ENCODE measurements at places on chromosomes 13 and 19.

GRCh38 chr13:74651121-74651520, 516.9 kb upstream of the KLF12 start:
- no peak for DNase-seq

GRCh38 chr19:33273881-33274662, 28.3 kb downstream of the CEBPA start:
- DNase-seq: no peak

DNA sequence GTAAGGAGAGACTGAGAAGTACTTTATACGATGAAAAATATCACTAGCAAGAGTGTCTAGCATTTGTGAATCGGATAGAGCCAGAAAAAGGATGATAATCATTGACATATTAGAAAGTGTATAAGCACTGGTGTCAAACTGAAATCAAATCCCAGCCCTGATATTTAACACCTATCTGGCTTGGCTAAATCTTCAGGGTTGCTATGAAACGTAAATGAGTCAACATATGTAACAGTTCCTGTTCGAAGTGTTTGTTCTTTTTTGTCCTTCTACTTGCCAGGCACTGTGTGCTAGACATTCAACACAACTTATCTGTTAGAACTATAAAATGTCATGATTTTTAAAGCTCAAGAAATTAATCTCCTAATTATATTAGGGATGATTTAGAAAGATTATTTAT, 40.8 kb downstream of the SERPINE3 start:
- DNase-seq: no peak

DNA sequence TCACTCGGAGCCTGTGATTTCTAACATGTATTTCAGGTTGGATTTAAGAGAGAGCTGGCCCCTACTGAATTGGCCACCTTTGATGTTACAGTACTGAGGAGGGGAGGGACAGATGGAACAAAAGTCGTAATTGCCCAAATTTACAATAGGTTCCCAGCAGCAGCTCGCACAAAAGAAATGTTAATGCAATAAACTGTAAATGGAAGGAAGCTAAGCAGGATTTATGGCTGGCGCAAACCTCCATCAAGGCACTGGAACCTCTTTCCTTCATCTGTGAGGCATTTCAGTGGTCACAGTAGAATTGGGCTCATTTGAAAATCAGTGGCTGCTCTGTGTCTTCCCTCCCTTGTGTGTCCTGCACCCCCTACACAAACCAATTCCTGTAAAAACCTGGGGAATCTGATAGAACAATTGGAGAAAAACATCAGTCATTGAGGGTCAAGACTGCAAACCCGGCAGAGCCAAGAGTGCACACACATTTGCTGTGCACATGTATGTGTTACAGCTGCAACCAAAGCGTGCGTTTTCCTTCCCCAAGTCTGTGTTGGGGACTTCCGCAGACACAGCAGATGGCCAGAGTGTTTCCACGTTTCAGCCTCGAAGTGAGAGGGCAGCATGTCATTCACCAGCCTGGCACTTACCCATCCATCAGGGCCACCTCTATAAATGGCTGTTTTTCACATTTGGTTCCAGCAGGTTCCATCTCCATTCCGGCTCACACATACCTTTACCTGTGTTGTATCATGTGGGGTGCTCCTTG, 192.8 kb downstream of the TM9SF2 start:
- DNase-seq: no peak

DNA sequence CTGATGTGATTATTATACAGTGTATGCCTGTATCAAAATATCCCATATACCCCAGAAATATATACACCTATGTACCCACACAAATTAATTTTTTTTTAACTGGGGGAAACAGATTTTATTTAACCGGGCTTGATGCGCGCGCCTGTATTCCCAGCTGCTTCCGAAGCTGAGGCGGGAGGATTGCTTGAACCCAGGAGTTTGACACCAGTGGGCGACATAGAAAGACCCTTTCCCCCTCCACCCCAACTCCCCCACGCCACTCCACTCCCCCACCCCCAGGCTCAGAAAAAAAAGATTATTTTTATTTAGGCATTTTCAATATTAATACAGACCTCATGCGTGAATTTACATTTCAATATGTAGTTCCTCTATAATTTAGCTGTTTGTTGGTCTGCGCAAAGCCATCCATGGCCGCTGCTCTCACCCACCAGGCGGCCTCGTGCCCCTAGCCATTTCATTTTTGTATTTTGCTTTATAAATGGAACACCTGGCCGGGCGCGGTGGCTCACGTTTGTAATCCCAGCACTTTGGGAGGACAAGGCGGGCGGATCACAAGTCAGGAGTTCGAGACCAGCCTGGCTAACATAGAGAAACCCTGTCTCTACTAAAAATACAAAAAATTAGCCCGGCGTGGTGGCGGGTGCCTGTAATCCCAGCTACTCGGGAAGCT, 836 bp upstream of the VPS36 start:
- DNase-seq: no peak

DNA sequence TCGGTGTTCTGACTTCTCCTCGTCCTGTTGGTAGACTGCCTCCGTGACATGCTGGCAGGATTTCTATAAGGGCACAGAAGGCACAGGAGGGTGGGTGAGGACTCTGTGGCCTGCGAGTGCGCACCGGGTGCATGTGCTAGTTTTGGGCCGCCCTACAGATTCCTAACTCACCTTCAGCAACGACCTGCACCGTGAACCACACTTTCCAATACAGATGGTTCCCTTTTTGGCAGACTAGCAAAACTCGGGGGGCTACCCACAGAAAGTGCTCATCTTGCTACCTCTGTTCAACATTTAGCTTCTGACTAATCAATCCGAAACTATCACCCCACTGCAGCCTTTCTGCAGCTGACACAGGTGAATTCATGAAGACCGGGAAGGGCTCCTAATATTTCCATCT, 14.1 kb upstream of the AMER2 start:
- no peak for DNase-seq

DNA sequence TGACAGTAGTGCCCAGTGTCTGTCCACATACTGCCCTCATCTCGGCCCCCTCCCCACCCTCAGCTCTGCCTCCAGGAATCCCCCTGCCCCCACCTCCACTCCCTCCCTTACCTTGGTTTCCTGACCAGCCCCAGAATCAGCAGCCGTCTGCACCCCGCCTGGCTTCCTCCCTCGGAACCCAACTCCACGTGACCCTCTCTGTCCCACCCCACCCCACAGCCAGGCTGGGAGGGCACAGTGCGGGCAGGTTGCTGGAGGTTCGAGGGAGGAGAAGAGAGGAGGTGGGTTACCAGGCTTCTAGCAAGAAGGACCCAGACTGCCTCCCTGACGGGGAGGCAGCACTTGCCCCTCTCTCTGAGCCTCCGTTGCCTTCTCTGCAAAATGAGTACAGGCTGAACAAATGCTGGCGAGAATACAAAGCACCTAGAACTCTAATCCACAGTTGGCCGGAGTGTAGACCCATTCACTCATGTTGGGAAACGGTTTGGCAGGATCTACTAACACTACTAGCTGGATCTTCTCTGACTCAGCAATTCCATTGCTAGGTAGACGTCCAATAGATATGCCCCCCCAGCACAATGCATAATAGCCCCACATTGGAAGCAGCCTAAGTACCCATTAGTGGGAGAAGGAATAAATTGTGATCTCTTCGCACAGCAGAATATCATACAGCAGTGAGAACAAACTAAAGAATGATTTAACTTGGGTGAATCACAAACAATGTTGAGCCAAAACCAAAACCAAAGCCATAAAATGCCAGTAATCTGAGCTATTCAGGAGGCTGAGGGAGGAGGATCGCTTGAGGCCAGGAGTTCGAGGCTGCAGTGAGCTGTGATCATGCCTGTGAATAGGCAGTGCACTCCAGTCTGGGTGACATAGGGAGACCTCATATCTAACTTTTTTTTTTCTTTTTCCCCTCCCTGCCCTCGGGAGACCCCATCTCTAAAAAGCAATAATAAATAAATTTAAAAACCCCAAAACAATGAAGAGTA, at the start of gene RASAL3:
RASAL3 (minus strand) TSS at position 151 of the 992 bp plus-strand sequence. CDS start 186 bp downstream, outside the sequence.
- peak; percentile 56 for DNase-seq

GRCh38 chr13:63840551-63841421, 2425.1 kb upstream of the PCDH20 start:
- DNase-seq: no peak

DNA sequence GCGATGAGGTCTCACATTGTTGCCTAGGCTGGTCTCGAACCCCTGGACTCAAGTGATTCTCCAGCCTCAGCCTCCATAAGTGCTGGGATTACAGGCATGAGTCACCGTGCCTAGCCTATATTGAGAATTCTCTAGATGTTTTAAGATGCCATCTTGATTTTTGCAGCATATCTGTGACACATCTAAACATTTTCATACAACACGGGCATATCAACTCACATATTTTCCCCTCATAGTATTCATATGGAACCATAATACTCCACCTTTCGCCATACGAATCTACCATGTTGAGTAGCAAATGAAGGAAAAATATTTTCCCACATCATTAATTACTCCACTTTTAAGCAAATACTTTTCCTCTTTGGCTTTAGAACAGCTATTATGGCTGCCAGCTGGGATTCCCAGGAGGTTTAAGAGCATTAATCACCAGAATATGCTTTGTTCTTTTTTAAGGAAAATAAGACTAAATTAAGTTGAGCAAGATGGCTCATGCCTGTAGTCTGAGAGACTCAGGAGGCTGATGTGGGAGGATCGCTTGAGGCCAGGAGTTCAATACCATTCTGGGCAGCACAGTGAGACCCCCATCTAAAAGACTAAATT, 56.9 kb upstream of the GTF2F2 start:
- no peak for DNase-seq

DNA sequence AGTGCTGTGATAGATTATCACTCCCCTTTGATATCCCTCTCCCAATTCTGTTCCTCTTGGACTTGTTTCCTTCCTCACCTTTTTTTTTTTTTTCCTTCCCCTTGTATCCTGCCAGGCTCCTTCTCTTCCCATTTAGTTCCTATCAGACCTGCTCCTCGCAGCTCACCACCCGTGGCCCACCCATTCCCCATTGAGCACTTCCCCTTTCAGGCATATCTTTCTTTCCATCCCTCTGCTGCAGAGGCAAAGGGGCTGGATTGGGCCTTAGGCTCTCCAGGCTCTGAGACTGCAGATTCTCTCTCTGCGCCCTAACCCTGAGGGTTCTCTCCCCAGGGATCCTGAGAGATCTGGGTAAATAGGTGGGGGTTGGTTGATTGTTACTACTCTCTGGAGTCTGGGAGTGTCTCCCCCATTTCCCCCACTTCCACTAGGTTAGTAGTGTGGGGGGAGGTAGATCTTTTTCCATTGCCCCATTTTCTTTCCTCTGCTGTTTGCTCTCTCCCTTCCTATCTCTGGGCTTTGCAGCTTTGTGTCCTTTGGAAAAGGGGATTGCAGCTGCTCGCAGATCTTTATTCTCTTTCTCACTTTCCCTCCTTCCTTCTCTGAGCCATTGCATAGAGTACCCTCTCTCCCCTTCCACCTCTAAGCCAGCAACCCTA, 2.3 kb downstream of the ARHGAP35 start:
- no peak for DNase-seq

- no peak for DNase-seq
Observed at GRCh38 chr13:113969311-113969972, 4.4 kb downstream of the C13orf46 start.

DNA sequence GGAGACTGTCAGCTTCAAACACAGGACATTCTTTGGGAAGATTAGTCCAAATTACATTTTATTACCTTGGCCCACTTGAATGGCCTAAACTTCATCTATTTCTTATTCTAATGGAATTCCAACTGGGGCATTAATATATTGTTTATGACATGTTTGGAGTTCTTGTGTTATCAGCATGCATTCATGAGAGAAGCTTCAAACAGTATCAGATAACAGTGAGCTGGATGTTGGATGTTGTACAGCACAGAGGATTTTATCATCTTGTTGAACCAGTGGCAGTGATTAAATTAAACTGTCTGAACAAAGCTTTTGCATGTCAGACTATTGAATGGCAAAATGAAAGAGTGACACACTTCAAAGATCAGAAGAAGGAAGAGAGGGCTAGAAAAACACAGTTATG, 50.0 kb downstream of the MZT1 start:
- no peak for DNase-seq

GRCh38 chr19:38513762-38514167, 80.3 kb downstream of the RYR1 start:
- no peak for DNase-seq

- DNase-seq: no peak
Observed at GRCh38 chr13:113429608-113429985, 23.7 kb downstream of the ADPRHL1 start.

- DNase-seq: peak; percentile 66
Observed at GRCh38 chr19:48970923-48971395, 5.8 kb downstream of the FTL start.

- DNase-seq: no peak
Observed at GRCh38 chr13:81058211-81058915, 717.4 kb upstream of the SPRY2 start.

DNA sequence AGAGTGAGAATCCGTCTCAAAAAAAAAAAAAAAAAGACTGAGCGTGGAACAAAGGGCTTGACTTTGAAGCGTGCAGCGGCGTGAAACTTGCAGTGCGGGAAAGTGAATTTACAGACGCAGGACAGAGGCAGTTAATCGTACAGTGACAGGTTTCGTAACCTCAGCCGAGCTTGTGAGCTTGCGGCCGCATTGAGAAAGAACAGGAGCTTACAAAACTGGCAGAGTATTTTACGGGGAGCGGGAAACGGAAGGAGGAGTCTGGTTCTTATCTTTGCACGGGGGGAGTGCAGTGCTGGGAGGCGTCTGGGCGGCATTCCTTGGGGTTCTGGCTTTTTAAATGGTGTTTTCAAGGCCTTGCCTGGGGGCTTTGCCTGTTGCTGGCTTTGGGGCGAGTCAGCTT, 6.0 kb upstream of the BSG start:
- DNase-seq: no peak

GRCh38 chr13:47964863-47965262, 36.2 kb downstream of the SUCLA2 start:
- DNase-seq: no peak

Data from effector memory CD4-positive, alpha-beta T cell (primary cell).